ENCODE measurements at places on chromosomes 12 and 14. TPM values are rescaled to one million over a fixed set of nuclear protein-coding genes. Genes with fewer than 3 reads are reported as not detected.

DNA sequence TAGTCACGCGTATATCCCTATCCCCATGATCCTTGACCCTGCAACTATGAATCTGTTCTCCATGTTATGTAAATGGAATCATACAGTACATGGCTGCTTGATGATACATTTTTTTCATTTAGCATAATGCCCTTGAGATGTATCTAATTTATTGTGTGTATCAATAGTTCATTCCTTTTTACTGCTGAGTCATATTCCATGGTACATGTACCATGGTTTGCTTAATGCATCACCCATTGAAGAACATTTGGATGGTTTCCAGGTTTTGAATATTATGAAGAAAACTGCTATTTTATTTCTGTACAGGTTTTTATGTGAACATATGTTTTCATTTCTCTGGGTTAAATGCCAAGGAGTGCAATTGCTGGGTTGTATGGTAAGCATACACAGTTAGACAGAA lies 4.0 kb upstream of the RNASE10 start:
- DNase-seq, result no peak

Gene TCL1A
- polyA plus RNA-seq, result 0.86 TPM

Gene LRFN5
- polyA plus RNA-seq, result 8.6 TPM

Gene NKX2-1
- polyA plus RNA-seq, result not detected

Gene IKBIP
- polyA plus RNA-seq, result 28.9 TPM

Gene GLS2
- 1.1 TPM for polyA plus RNA-seq

Gene TRIM9
- 1.1 TPM for polyA plus RNA-seq

Gene NYNRIN
- 40.3 TPM for polyA plus RNA-seq

- no peak for DNase-seq
These were observed 46.3 kb downstream of the STON2 start for GRCh38 chr14:81353691-81354323.

Gene FOXN3
- 32.8 TPM for polyA plus RNA-seq

Gene TDRD9
- polyA plus RNA-seq, result 2.4 TPM

All from right renal cortex interstitium (tissue), 3 donors.